ENCODE measurements at places on chromosomes 4 and X.

DNA sequence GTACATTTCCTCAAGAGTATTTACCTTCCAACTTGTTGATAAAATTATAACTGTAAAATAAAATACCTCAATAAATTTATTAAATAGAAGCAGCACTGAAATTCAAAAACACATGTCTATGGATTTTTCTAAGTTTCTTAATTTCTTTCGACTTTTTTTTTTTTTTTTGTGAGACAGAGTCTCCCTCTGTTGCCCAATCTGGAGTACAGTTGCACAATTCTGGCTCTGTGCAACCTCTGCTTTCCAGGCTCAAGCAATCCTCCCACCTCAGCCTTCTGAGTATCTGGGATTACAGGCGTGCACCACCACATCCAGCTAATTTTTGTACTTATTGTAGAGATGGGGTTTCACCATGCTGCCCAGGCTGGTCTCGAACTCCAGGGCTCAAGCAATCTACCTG is 79.8 kb downstream of the IQCM start:
- DNase-seq, result no peak

DNA sequence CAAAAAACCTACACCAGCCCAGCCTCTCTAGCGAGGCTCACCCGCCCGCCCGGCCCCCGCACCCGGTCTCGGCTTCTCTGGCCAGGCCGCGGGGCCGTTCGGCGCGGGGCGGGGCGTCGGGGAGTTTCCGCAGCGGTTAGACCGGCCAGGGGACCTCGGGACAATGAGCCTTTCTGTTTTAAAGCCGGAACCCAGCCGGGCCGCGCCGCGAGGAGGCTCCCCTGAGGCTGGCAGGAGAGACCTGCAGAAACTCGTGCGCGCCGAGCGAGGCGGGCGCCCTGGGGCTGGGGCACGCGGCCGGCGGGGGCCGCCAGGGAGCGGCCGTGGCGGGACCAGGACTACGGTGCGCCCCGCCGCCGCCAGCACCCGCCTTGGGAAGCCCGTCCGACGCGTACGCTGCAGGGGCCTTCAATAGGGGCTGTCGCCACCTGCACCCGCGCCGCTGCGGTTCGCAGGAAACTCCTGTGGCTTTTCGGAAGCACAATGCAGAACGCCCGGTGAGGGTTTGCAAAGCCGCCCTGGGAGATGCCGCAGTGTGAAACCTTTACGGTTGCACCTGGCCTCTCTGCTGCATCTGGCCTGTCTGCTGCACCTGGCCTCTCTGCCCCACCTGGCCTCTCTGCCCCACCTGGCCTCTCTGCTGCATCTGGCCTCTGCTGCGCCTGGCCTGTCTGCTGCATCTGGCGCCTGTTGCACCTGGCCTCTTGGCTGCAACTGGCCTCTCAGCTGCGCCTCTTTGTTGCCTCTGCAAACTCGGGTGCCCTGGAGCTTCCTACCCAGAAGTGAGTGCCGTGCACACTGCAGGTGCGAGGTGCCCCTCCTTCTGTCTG is 63.9 kb downstream of the TRAPPC11 start:
- peak; percentile 22 for DNase-seq

GRCh38 chrX:120302434-120302833 is 8.8 kb downstream of the TMEM255A start:
- peak; percentile 15 for DNase-seq

DNA sequence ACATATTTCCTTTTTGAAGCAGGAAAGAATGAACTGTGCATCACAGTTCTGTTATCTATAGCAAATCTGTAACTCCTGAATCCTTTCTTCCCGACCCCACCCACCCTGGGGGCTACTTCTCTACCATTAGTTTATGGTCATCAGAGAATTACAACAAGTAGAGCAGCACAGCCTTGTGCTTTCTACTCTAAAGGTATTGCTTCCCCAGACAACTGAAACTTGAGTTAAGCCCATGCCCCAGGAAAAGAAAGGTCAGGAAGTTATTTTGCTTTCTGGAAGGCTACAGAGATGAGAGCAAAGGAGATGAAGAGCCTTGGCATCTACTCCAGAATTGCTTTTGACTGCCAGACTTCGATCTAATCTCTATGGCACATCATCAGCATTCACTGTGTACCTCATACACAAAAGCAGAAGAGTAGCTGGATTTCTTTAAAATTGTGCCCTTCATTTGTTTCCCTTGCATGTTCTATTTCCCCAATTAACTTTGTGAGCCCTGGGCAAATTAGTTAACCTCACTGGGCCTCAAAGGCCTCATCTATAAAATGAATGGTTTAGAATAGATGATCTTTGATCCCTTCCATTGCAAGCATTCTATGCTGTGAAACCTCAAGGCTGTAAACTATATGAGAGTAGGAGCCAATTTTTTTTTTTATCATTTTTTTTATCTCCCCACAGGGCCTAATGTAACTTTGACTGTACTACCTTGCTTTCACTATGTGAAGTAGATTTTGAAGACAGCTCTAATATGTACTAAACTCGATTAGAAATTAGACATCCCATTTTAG is 595.6 kb downstream of the RPA4 start:
- no peak for DNase-seq

DNA sequence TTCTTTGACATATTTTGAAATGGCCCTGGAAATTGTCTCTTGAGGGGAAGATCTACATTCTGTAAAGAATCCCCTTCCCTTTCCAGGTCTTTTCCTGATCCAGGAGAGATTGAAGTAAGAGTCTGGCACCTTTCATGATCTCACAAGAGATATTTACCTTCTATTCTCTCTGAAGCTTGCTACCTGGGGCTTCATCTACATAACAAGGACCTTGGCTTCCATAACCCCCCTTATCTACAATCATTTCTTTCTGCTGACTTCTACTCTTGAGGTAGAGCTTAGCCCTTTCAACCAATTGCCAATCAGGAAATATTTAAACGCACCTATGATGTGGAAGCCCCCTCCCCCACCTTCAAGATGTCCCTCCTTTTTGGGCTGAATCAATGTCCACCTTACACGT is 383.7 kb upstream of the MAGEB18 start:
- DNase-seq, result no peak

- peak; percentile 53 for DNase-seq
Observed at GRCh38 chr4:83255584-83255983, 29.0 kb downstream of the COQ2 start.

GRCh38 chr4:28565396-28565795 is 1704.8 kb downstream of the STIM2 start:
- DNase-seq, result no peak

DNA sequence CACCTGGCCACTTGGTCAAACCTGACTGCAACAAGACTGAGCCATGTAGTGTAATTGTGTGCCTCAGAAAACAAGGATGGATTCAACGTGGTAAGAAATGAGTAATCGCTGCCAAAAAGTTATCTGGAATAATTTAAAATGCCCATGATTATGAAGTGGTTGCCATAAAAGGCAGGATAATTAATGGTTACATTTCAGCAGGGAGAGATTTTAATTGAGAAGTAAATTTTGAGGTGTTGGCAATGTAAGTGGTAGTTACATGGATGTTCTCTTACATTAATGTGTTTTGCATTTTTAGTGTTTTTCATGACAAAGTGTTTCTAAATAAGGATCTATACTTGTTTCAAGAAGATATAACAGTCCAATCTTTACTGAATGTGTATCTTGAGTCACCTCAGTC is 15.7 kb downstream of the HAUS3 start:
- DNase-seq, result no peak

All from ACHN (cell line).